ENCODE measurements at places on chromosomes 16 and 17.

GRCh38 chr17:73342050-73342522 is 30.3 kb upstream of the CDC42EP4 start:
- peaks cover 28% of the 10 kb centered on the region for H3K4me1 ChIP-seq
- no peaks in the 10 kb centered on the region for H3K36me3 ChIP-seq
- no peak overlapping the region for H3K4me3 ChIP-seq
- H3K27ac ChIP-seq = peak overlapping the region; percentile 89
- no peaks in the 10 kb centered on the region for H3K27me3 ChIP-seq

- peaks cover 9% of the 10 kb centered on the region for H3K4me1 ChIP-seq
- H3K27me3 ChIP-seq = no peaks in the 10 kb centered on the region
- H3K36me3 ChIP-seq = no peaks in the 10 kb centered on the region
- no peak for DNase-seq
- no peak overlapping the region for H3K27ac ChIP-seq
Observed at GRCh38 chr17:57422574-57423164, 166.3 kb downstream of the MSI2 start.

- H3K4me3 ChIP-seq = no peak overlapping the region
- H3K4me1 ChIP-seq = no peaks in the 10 kb centered on the region
- no peak for DNase-seq
- no peaks in the 10 kb centered on the region for H3K36me3 ChIP-seq
- H3K27ac ChIP-seq = no peak overlapping the region
- H3K27me3 ChIP-seq = no peaks in the 10 kb centered on the region
Observed at GRCh38 chr17:15981208-15981607, 18.3 kb downstream of the ZSWIM7 start.

- no peaks in the 10 kb centered on the region for H3K4me1 ChIP-seq
- no peaks in the 10 kb centered on the region for H3K36me3 ChIP-seq
- DNase-seq = no peak
- H3K27ac ChIP-seq = no peak overlapping the region
- no peaks in the 10 kb centered on the region for H3K27me3 ChIP-seq
- H3K4me3 ChIP-seq = no peak overlapping the region
Observed at GRCh38 chr17:53016085-53016484, 806.6 kb upstream of the KIF2B start.

DNA sequence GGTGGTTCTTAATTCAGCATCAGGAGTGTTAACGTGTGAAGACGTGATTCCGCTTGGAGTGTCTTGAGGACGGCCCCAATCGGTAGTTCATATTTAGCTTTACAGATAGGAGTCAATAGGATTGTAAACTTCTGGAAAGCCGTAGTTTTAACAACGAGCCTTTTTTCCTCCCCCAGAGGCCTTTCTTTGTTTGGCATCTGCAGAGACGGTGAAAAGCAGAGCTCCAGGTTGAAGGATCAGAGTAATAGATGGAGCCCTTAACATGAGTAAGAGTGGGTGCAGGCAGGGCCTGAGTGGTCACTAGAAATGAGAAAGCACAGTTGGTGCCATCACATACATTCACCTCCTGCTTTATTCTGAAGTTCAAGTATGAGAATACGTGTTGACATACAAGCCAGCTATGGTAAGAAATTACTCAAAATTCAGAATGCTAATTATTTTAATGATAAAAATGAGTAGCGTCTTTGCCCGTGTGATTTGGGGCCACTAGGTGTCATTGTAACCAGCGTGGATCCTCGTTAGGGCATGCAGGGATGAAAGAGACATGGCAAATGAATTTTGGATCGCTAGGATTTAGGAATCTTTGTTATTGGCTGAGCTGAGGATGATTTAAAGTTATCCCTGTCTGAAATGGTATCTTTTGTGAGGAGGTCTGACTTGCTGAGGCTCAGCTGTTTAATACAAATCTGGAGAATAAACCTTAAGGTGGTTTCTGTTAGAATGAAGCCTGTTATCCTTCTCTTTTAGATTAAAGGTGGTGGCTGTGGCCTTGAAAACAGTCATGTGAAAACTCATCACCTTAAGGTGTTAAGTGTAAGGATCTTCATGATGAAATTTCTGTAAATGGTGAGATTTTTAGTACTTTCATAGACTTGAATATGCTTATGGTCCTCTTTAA is 18.6 kb downstream of the PRCD start:
- peaks cover 13% of the 10 kb centered on the region for H3K36me3 ChIP-seq
- no peak for DNase-seq
- H3K4me3 ChIP-seq = peak overlapping the region; percentile 82

DNA sequence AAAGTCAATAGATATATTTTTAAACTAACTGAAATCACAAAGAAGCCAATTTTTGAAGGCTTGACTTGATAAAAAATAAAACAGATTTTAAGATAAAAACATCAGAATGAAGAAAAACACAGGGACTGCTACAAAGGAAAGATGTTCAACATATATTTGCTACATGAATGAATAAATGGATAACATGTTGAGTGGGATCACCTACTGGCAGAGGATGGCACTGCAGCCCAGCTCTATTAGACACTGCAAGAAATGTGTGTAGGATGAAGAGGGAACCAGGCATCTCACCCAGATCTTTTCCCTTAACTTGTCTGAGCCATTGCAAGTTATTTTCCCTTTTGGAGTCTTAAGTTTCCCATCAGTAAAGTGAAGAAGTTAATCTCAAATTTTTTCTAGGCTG is 4.2 kb downstream of the AIPL1 start:
- DNase-seq = no peak
- no peaks in the 10 kb centered on the region for H3K27me3 ChIP-seq
- H3K27ac ChIP-seq = no peak overlapping the region
- H3K4me1 ChIP-seq = peaks cover 11% of the 10 kb centered on the region
- H3K36me3 ChIP-seq = no peaks in the 10 kb centered on the region

GRCh38 chr17:38587947-38588787 is 17.6 kb downstream of the SRCIN1 start:
- H3K36me3 ChIP-seq = no peaks in the 10 kb centered on the region
- no peak overlapping the region for H3K4me3 ChIP-seq
- no peak for DNase-seq
- no peak overlapping the region for H3K27ac ChIP-seq

DNA sequence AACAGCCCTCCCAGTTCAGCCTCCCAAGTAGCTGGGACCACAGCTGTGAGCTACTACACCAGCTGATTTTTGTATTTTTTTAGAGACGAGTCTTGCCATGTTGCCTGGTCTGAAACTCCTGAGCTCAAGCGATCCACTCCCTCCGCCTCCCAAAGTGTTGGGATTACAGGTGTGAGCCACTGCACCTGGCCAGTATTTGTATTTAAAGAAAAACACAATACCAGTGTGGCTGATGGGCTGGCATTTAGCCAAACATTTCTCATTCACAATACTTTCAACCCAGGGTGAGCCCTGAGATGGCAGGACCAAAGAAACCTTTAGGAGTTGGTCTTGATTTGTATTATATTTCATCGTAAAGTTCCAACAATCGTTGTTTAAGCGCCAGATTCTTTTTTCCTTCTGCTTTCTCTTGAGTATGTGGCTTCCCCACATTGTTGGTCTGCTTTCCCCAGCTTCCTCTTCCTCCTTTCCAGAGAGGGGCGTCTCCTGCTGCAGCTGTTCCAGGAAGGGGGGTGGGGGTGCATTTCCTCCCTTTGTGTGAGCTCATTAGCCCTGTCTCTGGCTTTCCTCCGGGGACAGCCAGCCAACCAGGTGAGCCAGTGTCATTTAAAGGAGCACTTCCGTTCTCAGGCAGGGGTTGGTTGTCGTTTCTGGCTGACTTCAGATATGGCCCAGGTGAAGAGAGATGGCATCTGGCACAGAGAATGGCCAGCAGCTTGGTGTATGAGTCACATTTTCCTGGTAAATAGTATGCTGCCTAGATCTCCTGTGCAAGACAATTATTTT is 79.9 kb downstream of the GPRC5B start:
- H3K4me1 ChIP-seq = peaks cover 26% of the 10 kb centered on the region
- no peak for DNase-seq
- peak overlapping the region; percentile 70 for H3K27ac ChIP-seq
- no peaks in the 10 kb centered on the region for H3K27me3 ChIP-seq
- H3K4me3 ChIP-seq = no peak overlapping the region

GRCh38 chr17:57331423-57331822 is 75.1 kb downstream of the MSI2 start:
- no peaks in the 10 kb centered on the region for H3K4me1 ChIP-seq
- no peaks in the 10 kb centered on the region for H3K36me3 ChIP-seq
- H3K4me3 ChIP-seq = no peak overlapping the region
- no peaks in the 10 kb centered on the region for H3K27me3 ChIP-seq

DNA sequence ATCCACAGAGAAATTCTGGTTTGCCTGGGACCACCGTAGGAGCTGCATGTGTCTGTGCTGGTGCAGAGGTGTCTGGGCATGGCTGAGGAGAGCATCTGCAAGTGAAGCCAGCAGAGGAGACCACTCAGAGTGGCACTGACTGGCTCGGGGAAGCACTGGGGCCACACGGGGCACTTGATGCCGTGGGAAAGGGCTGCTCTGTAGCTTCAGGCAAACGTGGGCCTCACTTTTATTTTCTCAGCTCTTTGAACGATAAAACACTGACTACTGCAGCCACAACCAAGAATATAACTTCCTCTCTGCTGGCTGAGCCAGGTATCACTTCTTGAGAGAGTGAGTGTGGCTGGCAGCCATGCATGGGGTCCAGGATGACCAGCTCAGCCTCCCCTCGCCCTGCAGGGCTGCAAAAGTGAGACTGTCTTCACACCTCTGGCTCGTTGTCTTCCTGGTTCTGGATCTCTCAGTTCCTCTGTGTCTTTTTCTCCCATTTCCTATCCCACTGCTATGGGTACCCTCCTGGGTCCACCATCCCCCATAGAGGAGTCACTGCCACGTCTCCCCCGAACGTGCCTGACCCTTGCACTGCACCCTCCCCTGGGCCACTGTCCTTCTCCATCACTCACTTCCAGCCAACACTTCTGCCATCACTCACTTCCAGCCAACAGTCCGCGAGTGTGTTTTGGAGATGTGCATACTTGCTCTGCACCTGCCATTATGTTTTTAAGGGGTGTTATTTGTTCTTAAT is 201.4 kb upstream of the CHMP6 start:
- H3K27me3 ChIP-seq = no peaks in the 10 kb centered on the region
- peaks cover 64% of the 10 kb centered on the region for H3K4me1 ChIP-seq
- H3K36me3 ChIP-seq = no peaks in the 10 kb centered on the region
- DNase-seq = no peak

GRCh38 chr17:32142857-32143526 is 690 bp downstream of the RHOT1 start:
- H3K4me1 ChIP-seq = peaks cover 8% of the 10 kb centered on the region
- no peaks in the 10 kb centered on the region for H3K36me3 ChIP-seq
- H3K4me3 ChIP-seq = peak overlapping the region; percentile 98
- no peaks in the 10 kb centered on the region for H3K27me3 ChIP-seq

DNA sequence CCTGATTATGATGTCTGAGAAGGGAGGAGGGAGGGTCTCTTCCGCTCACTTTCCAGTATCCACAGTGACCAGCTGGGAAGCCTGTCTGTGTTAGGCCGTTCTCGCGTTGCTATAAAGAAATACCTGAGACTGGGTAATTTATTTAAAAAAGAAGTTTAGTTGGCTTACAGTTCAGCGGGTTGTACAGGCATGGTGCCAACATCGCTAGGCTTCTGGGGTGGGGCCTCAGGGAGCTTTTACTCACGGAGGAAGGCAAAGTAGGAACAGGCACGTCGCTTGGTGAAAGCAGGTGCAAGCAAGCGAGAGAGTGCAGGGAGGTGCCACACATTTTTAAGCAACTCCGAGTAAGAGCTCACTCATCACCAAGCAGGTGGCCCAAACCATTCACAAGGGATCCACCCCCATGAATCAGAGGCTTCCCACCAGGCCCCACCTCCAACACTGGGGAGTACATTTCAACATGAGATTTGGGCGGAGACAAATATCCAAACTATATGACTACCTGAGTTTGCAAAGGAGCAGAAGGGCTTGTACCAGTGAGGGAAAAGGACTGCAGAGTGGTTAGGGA is 137.5 kb downstream of the CCDC182 start:
- DNase-seq = no peak
- no peak overlapping the region for H3K4me3 ChIP-seq
- H3K36me3 ChIP-seq = no peaks in the 10 kb centered on the region
- no peaks in the 10 kb centered on the region for H3K27me3 ChIP-seq
- peak overlapping the region; percentile 61 for H3K27ac ChIP-seq

DNA sequence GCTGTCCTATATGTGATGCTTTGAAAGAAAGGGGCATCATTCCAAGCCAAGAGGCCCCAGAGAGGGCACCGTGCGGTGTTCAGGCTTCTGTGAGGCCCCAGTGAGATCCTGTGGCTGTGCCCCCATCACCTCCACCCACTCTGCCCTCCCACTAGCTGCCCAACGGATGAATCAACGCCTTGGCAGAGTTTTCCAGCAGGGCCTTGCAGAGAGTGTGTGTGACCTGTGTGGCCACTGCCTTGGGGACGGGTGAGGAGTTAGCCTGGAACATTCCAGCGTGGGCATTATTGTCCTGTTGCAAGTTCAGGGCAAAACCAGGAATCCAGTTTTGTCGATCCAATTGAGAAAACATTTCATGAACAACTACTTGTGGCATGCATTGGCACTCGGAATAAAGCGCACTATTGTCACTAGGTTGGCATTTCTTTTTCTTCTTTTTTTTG is 53.7 kb downstream of the SF3B3 start:
- H3K4me1 ChIP-seq = no peaks in the 10 kb centered on the region
- no peak overlapping the region for H3K27ac ChIP-seq
- peaks cover under 1% of the 10 kb centered on the region for H3K36me3 ChIP-seq
- no peak overlapping the region for H3K4me3 ChIP-seq

GRCh38 chr17:71593078-71593477 is 527.7 kb upstream of the SOX9 start:
- no peak overlapping the region for H3K4me3 ChIP-seq
- no peak for DNase-seq
- no peaks in the 10 kb centered on the region for H3K4me1 ChIP-seq
- no peaks in the 10 kb centered on the region for H3K27me3 ChIP-seq

DNA sequence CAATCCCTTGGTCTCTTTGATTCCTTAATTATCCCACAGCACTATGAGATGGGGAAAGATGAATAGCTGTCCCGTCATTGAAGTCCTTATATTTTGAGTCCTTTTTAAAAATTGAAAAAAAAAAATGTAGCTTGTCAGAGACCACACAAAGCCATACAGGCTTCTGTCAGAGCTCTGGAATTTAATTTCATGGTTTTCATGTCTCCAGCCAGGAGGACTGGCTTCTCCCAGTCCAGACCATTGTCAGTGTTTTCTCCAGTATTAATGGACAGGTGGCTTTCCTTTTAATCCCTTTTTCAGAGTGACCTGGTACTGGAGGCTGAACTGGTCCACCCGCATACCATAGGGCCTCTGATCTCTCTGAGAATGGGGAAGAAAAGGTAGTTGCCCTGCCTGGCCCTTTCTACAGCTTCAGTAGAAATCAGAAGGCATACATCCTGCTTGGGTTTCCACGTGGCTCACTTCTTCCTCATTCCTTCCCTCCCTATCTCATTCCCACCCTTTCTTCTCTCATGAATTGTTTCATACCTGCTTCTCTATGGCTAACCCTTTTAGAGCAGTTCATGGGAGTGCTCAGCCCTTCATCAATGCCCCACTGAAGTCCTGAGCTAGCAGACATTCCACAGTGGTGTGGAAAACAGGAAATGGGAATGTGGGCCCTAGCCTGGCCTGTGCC is 29.1 kb downstream of the TRIM16 start:
- no peak for DNase-seq
- peak overlapping the region; percentile 47 for H3K27ac ChIP-seq
- peaks cover 79% of the 10 kb centered on the region for H3K4me1 ChIP-seq
- no peaks in the 10 kb centered on the region for H3K27me3 ChIP-seq
- no peaks in the 10 kb centered on the region for H3K36me3 ChIP-seq
- H3K4me3 ChIP-seq = no peak overlapping the region

GRCh38 chr16:72099377-72099818 is 5.8 kb downstream of the DHX38 start:
- H3K27ac ChIP-seq = no peak overlapping the region
- peaks cover 8% of the 10 kb centered on the region for H3K4me1 ChIP-seq
- no peaks in the 10 kb centered on the region for H3K27me3 ChIP-seq
- DNase-seq = no peak

- peaks cover 5% of the 10 kb centered on the region for H3K4me1 ChIP-seq
- no peaks in the 10 kb centered on the region for H3K36me3 ChIP-seq
- no peak overlapping the region for H3K4me3 ChIP-seq
- DNase-seq = no peak
Observed at GRCh38 chr17:60355663-60356594, 36.0 kb downstream of the USP32 start.
